DMS79 (cell line): ENCODE measurements at places on chromosomes 12 and 14.

DNA sequence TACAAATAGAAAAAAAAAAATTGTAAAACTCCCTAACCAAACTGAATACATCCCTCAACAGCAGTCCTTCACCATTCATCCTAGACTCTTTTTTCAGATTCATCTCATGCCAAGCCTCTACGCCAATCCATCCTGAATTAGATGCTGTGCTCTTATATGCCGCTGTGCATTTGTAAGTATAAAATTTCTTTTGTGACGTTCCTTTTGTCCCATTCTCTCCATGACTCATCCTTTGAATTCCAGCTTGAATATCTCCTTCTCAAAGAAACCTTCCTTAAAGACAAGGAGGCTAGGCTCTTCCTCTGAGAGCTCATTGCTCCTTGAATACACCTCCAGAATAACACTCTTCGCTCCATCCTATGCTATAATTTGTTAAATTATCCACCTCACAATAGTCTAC lies 359.2 kb downstream of the RMST start:
- no peak for DNase-seq

DNA sequence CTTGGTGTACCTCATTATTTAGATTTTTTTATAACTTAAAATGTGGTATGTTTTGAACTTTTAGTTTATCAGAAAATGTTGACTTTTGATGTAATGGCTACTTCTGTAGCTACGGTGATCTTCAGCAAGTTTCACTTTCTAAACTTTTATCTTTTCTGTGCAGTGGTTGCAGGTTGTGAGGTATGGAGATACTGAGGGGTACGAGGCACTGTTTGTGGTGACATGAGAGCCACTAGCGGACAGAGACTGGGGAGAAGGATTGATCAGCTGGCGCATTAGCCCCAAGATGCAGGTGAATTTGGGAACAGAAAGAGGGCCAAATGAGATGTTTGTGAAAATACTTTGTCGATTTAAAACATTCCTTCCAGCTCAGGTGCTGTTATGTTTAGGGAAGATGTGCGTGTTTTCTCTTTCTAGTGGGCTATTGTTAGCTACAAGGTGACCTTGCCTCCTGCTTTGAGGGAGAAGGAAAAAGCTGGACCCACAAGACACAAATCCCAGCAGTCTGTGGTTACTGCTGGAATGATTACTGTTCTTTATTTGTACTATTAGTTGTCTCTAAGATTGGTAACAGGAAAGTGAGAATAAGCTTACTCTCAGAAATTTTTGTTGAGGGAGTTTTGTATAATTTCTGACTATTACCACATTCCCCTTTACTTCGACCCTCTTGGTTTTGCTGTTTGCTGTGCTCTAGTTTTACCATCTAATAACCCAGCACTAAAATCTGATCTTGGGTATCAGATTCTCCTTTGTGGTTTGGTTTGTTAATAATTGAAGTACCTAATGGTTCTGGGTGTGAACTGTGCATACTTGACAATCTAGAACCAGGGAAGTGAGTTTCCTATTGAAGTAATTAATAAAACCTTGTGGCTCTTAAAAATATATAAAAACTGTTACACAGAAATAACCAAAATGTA lies 61.7 kb downstream of the FBXO34 start:
- no peak for DNase-seq

DNA sequence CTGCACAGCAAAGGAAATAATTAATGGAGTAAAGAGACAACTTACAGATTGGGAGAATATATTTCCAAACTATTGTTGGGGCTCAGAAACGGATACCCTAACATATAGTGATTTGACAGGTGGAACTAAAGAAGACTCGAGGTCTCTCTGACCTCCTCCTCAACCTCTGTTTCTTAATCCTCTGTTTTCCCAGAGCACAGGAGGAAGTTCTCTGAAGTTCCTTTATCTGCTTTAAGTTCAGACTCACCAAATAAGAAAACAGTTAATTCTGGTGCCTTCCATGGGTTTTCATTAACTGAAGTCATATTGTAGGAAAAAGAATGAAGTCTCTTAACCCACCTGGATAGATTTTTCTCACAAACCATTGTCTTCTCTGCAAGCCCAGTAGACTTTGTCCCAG lies 29.2 kb downstream of the CLEC2D start:
- no peak for DNase-seq

DNA sequence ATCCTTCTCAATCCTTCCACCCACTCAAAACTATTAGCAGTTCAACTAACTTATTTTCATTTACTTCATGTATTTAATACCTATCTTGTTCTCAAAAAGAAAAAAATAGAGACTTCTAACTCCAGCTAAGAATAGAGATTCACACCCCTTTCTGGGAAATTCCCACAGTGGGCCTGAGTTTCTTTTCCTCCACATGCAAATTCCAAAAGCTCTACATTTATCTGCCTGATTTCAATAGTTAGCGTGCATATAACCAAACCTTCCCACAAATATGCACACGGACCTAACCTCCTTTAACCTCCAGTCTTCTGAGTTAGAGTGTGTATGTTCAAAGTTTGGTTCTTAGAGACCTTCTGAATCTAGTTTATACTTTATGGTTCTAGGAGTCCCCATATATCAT lies 62.5 kb downstream of the GRIN2B start:
- DNase-seq: no peak

DNA sequence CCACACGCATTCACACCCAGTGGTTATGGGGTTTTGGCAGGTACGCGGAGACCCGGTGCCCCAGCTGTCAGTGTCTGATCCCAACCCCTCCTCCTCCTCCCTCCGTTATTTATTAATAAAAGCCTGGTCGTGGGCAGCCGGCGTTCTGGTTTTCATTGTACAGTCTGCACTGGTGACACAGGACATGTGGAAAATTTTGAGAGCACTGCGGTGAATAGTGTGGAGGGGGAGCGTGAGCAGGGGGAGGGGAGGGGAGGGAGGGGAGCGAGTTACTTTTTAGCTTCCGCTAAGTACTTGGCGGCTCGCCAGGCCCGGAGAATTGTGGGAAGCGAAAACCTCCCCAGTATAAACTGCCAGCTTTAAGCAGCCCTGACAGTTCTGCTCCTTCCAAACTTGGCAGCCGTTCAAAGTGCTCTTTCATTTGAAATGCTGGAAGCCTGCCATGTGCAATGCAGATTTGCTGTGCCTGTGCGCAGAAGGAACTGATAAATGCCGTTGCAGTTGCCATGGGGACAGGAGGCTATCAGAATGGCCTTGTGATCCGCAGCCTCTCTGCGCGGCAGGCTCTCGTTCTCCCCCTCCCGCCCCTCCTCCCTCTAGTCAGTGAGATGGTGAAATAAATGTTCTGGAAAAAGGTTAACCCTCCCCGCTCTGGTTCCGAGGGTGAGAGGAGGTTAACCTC lies 11.7 kb upstream of the IRF2BPL start:
- peak; percentile 100 for DNase-seq

GRCh38 chr14:72863216-72864006 lies 30.5 kb downstream of the DPF3 start:
- DNase-seq: no peak

DNA sequence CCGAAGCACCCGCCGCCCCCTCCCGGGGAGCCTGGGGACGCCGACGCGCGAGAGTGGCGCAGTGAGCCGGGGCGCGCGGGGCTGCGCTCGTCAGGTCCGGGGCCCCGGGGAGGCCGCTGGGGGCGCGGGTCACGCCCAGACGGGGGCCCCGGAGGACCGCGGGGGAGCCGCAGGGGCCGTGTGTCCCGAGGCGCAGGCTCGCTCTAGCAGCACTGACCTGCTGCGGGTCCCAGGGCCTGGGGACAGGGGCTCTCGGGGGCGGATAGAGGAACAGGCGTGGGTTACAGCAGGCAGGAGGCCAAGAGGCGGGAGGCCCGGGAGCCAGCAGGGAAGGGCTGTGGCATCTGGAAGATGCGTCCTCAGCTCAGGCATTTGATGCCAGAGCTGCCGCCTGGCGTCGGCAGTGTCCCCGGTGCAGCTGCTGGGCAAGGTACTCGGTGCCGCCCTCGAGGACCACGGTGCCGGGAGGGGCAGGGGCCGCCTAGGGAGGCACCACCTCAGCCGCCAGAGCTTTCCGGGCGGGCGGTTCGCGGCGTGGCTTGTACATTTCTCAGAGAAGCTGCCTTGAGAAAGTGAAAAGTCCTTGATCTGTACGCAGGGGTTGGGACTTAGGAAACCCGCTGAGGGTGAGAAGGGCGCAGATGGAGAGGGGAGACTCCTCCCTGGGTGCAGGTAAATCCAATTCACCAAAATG lies 1.2 kb downstream of the WNT5B start:
- DNase-seq: peak; percentile 13

- no peak for DNase-seq
Measured at GRCh38 chr14:102999227-102999895, 58.0 kb downstream of the CDC42BPB start.
